ENCODE measurements at places on chromosomes 7 and 10.

GRCh38 chr10:119211625-119212441 is 4.5 kb downstream of the GRK5 start:
- no peak for DNase-seq

- no peak for DNase-seq
Measured at GRCh38 chr7:139901901-139902300, 72.8 kb downstream of the TBXAS1 start.

DNA sequence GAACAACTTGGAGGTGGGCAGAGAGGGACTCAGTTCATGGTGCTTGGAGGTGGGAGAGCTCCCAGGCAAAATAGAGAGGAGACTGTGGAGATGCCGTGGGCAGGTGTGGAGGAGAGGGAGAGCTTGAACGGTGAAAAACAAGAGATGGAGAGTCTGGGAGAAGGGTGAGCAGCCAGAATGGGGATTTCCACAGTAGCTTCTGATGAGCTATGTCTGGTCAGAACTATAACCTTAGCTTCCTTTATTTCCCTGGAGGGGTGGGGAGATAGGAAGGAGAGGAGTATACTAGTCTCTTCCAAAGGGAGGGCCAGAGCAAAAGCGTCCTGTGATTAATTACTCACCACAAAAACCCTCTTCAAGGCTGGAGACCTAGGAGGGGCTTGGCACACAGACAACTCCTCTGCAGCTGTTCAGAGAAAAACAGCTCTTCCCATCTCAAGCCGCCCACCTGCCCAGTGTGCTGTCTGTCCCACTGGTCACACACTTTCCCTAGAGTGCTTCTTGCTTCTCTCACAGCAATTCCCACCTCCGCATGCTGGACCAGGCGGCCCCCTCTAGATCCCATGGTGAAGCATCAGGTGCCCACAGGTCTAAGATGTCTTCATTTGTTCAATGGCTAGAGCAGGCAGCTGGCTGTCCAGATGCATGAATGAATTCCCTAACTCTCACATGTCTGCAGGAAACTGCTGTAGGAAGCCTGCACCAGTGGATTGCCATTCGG is 41.9 kb downstream of the TAS2R41 start:
- no peak for DNase-seq

- DNase-seq, result no peak
Measured at GRCh38 chr7:148584154-148584827, 6.3 kb upstream of the C7orf33 start.

DNA sequence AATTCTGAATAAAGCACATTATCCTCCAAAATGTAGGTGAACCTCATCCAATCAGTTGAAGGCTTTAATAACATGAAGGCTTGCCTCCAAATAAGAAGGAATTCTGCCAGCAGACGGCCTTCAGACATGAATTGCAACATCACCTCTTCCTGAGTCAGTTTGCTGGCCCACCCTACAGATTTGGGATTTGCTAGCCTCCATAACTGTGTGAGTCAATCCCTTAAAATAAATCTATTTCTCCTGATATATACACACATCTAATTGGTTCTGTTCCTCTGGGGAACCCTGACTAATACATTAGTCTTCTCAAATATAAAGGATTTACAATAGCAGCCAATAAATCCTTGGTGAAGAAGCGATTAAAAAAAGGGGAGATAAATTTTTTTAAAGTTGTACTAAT is 34.8 kb upstream of the OSBPL3 start:
- no peak for DNase-seq

DNA sequence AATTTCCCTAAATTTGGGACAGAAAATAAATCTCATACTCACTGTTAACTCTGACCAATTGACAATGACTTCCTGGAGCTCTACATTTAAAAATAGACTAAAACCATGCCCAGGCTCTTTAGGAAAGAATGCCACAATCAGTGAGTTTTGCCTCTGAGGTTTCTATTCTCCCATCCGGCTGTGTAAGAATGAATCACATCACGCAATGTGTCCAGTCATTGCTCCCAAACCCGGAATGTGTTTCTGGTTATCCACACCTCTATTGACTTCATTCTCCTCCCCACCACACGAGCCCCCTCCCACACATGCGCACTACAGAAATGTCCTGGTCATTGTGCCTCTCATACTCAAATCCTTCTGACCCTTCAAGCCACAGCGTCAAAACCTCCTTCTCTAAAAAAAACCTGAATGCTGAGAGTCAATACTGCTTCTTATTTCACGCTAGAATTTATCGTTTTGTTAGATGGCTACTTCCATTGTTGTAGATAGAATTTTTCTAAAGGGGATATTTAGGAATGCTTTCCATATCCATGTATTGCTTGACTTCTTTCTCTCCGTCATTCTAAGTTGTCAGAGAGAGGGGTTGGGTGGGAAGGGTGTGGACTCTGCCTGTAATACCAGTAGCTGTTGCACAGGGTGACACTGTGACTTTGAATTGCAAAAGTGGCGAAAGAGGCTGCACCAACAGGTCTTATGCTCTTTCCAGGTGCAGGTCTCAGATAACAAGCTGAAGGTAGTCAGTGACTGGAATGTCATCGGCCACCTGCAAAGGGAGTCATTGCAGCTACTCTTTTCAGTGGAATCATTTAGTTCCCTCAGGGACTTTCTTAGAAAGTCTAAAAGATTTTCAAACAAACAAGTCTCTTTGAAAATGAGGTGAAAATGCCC is 356.6 kb downstream of the PAXIP1 start:
- no peak for DNase-seq

Data from NCI-H1092 treated with DMSO at 0.1 percent for 48 hours (cell line).